ENCODE measurements at places on chromosomes 7 and 10.

- DNase-seq = no peak
Measured at GRCh38 chr10:91549262-91549661, 83.6 kb downstream of the PPP1R3C start.

DNA sequence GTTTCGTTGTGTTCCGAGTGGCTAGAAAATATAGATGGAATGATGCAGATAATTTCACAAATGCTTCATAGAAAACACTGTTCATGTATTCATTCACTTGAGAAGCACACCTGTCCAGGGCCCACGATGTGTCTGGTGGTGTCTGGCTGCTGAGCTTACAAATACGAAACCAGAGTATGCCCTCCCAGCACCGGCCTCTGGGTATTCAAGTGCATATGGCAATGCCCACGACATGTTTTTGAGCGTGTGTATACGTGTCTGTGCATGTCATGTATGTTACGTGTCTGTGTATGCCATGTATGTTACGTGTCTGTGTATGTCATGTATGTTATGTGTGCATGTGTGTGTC lies 37.9 kb downstream of the IL2RA start:
- DNase-seq = no peak

DNA sequence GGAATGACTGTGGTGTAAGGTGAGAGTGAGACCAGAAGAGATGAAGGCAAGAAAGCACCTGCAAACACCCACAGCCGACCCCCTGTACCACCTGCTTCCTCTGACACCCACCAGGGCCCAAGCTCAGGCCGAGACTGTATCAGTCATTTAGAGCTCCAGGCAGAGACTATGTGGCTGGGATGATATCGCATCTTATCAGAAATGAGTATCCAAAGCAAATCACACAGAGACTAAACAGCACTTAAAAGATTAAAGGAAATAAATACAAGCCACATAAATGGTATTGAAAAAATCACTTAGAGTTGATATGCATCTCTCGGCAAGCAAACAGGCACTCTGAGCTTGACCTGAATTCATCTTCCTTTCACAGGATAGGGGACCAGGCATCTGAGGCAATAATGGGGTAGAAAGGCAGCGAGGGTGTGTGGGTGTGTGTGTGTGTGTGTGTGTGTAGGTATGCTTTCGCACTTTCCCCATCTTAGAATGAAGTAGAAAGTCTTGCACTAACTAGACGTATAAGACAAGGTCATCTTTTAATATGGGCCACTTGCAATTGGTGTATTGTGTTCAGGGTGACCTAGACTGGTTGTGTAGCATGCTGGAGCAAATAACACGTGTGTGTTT lies 665.9 kb downstream of the KCNMA1 start:
- no peak for DNase-seq

- DNase-seq = no peak
Measured at GRCh38 chr7:22791204-22792158, 31.2 kb downstream of the TOMM7 start.

DNA sequence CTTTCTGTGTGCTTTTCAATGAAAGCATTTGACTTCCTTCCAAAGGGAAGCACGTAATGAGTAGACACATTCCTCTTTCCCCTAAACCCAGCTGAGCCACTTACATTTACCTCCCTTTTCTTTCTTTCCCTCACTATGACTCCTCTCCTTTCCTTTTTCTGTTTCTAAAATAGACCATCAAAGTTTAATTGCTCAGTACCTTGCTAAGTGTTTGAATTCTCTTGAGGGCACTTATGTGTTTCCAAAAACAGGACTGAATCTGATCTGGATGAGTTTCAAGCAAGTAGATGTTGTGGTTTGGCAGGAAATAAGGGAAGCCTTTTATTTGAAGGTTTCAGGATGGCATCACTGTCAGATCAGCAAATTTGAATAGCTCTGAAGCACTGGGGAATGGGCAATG lies 396.2 kb downstream of the REEP3 start:
- no peak for DNase-seq

DNA sequence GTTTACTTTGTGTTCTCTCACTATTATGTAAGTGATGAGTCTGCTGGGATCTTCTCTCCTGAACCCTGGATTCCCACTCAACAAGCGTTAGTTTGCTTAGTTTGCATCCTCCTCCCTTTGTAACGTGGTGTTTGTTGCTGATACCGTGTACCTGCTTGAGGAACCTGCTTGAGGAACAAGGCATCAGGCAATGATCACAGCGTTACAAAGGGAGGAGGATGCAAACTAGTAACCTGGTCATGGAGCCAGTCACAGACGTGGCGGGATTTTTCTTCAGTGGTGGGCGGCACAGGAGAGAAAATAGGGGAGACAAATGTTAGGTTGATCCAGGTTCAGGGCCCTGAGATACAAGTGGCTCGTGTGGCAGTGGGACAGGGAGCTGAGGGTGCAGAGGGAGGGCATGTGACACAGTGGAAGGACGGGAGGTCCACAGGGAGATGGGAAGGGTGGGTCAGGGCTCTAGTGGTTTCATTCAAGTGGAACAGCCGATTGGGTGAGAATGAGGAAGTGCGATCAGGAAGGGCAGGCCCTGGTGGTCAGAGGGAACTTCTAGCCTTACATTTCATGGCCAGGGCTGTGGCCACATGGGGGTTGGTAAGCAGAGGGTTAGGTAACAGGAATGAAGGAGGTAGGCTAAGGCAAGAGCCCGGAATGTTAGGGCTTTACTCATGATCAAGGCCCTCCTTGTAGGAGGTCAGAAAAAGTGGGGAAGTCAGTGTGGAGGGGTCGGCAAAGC lies 38.0 kb downstream of the SNX10 start:
- no peak for DNase-seq

- DNase-seq = no peak
Measured at GRCh38 chr7:46625032-46625431, 704.0 kb upstream of the IGFBP3 start.

DNA sequence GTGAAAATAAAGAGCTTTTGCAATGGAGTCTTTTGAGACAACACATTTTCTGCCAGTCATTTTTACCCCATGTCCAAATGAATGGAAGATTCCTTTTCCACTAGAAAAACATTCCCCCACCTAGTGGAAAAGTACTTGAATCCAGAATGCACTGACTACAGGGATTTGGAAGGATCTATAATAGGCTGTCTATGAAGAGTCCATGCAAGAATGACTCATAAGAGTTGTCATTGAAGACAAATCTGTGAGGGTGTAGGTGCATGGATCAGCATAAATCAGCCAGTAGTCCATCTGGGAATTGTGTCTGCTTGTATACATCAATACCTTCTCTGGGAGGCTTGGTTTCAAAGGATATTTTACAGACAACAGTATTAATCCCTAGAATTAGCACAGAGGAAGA lies 32.5 kb upstream of the TRUB1 start:
- DNase-seq = no peak

GRCh38 chr10:122326385-122326784 lies 48.1 kb upstream of the PLEKHA1 start:
- no peak for DNase-seq

DNA sequence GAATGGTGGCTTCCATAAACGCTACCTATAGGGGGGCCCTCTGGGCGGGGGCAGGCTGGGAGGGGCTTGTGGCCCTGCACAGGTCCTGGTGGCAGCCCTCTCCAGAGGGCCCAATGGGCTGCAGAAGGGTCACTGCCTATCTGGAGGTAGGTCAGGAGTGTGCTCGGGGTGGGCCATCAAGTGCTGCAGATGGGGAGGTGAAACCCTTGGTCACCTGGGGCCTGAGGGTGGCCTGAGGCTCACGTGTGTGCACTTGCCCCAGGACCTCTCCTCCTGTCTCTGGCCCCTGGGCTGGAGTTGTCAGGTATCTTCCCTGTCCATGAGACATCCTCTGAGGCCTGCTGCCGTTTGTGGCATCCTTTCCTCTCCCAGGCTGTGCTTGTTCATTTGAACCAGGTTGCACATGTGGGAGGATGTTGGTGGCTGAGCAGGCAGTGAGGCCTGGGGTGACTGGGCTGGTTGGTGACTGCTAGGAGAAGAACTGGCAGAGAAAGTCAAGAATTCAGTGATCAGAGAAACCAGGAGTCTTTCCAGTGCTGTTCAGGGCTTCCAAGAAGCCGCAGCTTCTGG lies 21.1 kb upstream of the SH2D4B start:
- DNase-seq = no peak

GRCh38 chr7:34727464-34727995 lies 69.5 kb downstream of the NPSR1 start:
- DNase-seq = no peak

DNA sequence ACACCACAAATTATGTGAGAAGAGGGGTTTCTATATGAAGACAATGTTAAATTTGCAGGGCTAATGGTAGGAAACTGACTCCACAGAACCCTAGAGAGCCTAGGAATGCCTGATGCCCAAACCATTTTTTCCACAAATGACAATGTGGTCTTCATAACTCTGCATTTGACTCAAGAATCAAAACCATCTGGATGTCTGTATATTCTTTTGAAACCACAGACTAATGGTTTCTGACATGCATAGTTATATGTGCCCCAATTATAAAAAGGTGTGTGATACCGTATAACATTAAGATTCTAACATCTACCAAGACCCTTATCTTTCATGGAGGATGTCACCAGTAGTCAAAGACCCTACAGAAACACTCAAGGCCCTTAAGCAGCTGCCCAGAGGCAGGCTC lies 20.3 kb downstream of the SEC61G start:
- no peak for DNase-seq

DNA sequence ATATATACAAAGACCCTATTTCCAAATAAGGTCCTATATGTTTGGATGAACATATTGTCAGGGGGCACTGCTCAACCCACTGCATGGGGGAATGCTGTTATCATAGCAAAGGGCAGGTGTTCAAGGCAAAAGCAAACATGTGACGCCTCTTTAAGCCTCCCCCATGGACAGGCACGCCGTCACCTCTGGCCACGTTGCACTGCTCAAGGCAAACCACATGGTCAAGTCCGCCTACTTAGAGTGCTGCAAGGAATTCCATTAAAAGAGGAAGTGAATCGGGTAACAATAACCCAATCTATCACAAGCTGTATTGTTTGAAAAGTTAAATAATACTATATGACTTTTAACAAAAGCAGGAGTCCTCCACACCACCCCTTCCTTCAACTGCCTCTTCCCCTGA lies 8.8 kb upstream of the CALD1 start:
- no peak for DNase-seq

DNA sequence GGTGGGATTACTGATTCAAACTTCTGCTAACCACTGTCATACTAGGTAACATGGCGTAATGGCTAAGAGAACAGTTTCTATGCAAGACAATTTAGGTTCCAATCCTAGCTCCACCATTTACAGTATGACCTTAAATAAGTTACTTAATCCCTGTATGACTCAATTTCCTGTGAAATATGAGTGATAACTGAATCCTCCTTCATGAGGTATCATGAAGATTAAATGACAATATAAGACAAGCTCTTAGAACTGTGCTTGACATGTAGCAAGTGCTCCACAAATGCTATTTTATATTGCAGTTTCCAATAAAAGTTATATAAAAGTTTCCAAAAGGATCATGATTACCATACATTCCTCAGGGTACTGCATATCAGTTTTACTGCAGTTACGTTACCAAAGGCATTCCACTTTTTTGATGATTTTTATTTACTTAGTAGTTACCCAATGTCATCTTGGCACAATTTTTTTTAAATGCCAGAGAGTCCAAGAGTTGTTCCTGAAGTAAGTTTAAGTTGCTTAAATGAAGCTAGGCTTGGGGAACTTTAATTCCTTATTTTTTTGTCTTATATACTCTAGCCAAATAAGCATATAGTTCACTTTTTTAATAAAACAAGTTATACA lies 7.1 kb downstream of the DOCK4 start:
- DNase-seq = no peak

GRCh38 chr7:114864278-114864677 lies 57.6 kb upstream of the MDFIC start:
- DNase-seq = no peak

DNA sequence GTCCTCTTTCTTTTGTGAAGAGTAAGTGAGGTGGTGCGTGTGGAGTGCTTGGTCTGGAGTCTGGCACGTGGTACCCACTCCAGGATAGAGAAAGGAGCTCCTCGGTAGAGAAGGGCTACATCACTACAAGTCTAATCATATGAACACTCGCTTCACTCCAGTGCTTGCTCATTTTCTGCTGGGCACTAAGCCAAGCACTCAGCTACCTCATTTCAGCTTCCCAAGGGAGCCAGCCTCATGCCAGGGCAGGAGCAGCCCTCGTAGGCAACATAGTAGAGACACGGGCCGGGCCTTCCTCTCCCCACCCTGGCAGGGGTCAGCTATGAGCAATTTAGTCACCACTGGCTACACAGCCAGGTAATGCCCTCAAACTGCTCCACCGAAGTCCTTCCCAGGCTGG lies 11.4 kb upstream of the HSPA12A start:
- DNase-seq = no peak

- no peak for DNase-seq
Measured at GRCh38 chr7:7617550-7617949, 23.0 kb upstream of the UMAD1 start.

- DNase-seq = no peak
Measured at GRCh38 chr7:17528636-17529035, 230.2 kb downstream of the AHR start.

DNA sequence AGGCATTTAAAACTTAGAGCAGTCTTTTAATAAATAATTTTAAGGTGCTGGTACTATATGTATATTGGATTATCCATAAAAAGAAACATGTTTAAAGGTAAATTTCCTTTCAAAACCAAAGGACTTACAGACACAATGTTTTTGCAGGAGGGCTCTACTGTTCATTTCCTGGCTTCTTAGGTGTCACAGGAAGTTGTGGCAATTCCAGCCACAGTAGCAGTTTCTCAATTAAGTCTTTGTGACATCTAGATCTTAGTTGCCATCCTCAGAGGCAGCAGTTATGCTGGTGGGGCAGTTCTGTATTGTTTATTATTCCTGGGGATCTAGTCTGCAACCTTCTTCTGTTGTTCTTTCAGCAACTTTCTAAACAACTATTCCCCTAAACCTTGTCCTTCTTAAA lies 460.1 kb downstream of the MAGI2 start:
- DNase-seq = no peak

DNA sequence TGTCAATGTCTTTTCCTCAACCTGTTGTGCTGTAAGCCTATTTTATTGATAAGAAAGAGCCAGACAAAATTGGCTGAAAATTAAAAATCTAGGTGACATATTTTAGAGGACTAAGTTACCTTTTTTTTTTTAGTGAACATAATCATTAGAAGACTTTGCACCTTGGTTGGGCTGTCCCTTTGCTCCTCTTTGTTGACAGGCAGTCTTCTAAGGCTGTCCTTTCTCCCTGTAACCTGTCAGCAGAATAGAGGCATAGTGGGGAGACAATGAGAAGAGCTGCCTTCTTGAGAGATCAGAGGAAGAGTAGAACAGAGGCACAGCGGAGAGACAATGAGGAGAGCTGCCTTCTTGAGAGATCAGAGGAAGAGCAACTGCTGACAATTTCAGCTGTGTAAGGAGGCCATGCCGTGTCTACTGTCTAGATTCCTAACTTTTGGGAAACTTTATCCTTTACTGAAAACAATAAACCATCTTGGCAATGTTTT lies 238.3 kb upstream of the FZD1 start:
- DNase-seq = no peak

- DNase-seq = no peak
Measured at GRCh38 chr7:116478834-116479233, 20.7 kb upstream of the CAV2 start.

DNA sequence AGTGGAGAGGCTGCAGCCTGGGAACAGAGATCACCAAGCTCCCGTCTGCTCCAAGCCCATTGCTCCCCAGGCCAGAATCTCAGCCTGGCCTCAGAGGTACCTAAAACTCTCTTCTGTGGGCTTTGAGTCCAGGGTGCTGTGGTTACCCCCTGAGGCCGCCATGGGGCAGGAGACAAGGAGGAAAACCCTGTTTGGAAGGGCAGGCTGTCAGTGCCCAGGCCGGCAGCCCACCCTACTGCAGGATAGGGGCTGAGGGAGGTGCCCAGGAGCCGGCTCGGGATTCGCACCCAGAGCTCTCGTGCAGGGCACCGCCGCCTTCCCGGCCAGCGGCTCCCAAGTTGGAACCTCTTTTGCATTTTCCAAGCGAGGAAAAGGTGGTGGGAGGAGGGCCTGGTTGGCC lies 24.5 kb downstream of the UNCX start:
- DNase-seq = no peak
